ENCODE measurements at places on chromosomes 12 and 14.

- DNase-seq, result no peak
Measured at GRCh38 chr14:104705340-104706047, 16.1 kb downstream of the INF2 start.

- no peak for DNase-seq
Measured at GRCh38 chr12:130922511-130922953, 31.2 kb upstream of the ADGRD1 start.

DNA sequence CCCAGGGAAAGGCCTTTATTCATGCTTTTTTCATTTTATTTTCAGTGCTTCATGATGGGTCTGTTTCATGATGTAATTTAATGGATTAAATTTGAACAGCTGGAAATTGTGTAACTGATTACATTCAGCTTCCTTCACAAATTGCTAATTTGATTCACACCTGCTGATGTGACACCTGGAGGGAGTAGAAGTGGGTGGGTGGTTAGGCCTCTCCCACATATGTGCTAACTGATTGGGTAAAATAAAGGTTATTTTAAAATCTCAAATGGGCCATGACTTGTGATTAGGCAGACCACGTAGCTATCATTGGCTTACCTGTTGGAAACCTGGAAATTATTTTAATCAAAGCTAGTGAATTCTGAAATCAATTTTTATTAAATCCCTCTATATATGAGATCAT is 142.1 kb downstream of the GXYLT1 start:
- no peak for DNase-seq

GRCh38 chr12:129877411-129877810 is 26.4 kb downstream of the TMEM132D start:
- no peak for DNase-seq

Data from right renal pelvis (tissue), 4 donors.